Stimulated activated CD8-positive, alpha-beta memory T cell treated with anti-CD3 and anti-CD28 coated beads, Interleukin-12 subunit alpha, Interleukin-12 subunit beta, amount 100 ng/mL, for 1 hour (primary cell): ENCODE measurements at places on chromosomes 5 and 9.

DNA sequence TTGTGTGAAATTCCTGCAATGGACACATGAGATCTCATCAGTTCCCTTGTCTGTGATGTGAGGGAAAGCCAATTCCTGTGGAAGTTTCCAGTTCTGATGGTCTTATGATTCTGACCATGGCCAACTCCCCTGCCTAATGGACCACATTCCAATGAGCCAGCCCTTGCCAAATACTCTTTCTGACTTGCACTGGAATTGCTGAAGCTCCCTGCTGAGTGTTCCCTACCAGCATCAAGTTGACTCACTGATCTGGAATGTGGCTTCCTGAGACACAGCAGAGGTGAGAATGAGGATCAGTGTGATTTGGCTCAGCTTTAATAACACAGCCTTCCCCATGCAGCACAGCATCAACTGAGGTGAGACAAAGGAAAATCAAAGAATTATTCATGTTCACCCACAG, 427.8 kb downstream of the KDM4C start:
- DNase-seq: no peak

GRCh38 chr9:137409515-137409914, 13.4 kb downstream of the EXD3 start:
- DNase-seq: no peak

GRCh38 chr5:38452201-38452600, 104.2 kb downstream of the LIFR start:
- DNase-seq: no peak

DNA sequence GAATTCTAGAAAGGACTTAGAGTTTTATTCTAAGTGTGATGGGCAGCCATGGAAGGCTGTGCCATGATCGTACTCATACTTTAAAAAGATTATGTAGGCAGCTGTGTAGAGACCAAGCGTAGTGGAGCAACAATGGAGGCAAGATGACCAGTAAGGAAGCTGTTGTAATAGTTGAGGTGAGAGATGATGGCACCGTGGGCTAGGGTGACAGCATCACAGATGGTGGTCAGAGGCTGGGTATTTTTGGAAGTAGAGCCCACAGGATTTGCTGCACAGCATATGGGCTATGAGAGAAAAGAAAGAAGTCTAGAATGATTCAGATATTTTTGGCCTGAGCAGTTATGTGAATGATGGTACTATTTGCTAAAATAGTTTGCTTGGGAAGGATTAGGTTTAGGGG, 7.7 kb downstream of the ARHGAP26 start:
- DNase-seq: no peak

DNA sequence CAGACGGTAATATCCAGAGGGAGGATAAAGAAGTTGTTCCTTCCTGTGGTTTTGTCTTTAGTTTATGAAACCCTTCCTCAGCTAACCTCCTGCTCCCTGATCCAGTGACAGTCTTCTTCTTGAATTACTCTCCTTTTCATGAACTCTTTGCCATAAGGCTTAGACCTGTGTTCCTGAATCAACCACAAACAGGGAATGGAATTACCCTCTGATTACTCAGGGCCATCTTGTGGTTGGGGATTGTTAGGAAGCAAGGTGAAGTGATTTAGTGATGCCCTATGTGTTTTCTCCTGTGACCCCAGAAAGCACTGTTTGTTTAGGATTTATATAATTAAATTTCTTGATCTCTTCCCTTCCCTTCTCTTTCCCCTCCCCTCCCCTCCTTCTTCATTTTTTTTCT, 409.1 kb downstream of the TAF11L14 start:
- DNase-seq: no peak
